Skin of body (tissue), 3 donors: ENCODE measurements at places on chromosomes 12 and 14. TPM values are rescaled to one million over a fixed set of nuclear protein-coding genes. Genes with fewer than 3 reads are reported as not detected.

HOXC9 gene
- total RNA-seq = 4.0 TPM

KLHL33 gene
- total RNA-seq = 0.30 TPM

TGFB3 gene
- 45.2 TPM for total RNA-seq

SIX4 gene
- 4.4 TPM for total RNA-seq

OTOGL gene
- 0.30 TPM for total RNA-seq

HOXC6 gene
- 6.0 TPM for total RNA-seq

RFX4 gene
- total RNA-seq = not detected

MIP gene
- not detected for total RNA-seq

DLGAP5 gene
- total RNA-seq = 13.7 TPM
